ENCODE measurements at places on chromosomes 5 and 9. TPM values are rescaled to one million over a fixed set of nuclear protein-coding genes. Genes with fewer than 3 reads are reported as not detected.
A peak's percentile ranks its signal among the peaks of the same experiment; 100 is the strongest.

Gene IFNA21
- not detected for total RNA-seq

- DNase-seq: no peak
Observed at GRCh38 chr9:88143957-88144625, 5.8 kb upstream of the SPATA31C2 start.

- DNase-seq: no peak
Observed at GRCh38 chr5:169610606-169611005, 26.5 kb upstream of the DOCK2 start.

- DNase-seq: no peak
Observed at GRCh38 chr9:103804077-103804735, 289.9 kb upstream of the SMC2 start.

DNA sequence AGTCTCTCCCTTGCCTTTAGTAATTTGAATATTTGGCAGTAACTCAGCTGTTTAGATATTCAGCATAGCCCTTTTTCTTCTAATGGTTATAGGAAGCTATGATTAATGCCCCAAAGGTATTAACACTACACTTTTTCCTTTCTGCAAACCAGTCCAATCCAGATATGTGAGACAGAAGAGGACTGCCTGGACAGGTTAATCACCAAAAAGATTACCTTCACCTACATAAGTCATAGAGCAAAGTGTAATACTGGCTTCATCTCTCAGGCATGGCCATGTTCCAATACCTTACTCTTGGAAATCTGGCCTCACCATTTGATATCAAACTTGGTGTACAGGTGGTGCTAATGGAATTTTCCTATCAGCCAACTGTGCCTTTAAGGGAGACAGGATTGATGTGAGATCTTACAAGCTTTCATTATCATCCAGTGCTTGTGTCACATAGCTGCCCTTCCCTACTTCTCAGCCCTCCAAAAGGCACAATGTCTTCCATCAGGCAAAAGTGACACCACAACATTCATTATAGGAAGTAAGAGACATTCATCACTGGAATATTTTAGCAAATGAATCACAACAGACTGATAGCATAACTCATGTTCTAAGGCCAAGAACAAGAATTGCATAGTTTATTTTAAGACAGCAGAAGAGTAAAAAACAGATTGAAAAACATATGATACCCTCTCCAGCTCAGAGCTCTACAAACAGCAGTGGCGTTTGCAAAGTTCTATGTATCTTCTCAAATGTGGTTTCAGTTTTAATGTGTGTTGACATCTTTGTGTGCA, 91.2 kb upstream of the PAM start:
- no peak for DNase-seq

DNA sequence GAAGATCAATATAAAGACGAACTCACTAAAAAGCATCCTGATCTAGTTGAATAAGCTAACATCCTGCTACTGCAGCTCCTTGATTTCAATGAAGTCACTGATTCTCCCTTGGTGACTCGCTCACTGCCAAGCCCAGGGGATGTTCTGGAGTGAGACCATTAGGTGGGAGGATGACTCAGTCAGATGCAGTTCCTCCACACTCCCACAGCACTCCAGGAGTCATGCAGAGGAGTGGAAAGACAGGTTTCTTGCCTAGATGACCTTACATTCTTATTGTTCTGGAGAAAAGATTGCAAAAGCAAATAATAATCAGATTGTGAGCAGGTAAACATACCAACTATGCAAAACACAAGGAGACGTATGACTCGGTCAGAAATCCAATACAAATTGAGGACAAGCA, 15.3 kb downstream of the GCNT4 start:
- peak; percentile 71 for DNase-seq

DNA sequence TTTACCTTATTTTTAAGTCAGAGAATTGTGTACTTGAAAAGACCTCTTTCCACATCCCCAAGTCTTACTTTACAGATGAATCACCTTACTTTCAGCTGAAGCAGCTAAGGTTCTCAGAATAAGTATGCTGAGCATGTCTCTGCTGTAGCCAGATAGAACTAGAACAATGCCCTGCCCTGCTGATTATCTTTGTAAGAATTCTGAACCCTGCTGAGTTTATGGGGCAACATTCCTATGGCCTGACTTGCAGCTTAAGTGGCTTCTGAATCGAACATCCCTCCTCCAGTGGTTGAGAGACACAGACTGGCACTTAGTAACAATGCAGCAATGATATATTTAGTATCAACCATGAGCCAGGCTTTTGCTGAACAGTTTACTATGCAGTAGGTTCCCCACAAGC, 592.0 kb upstream of the WWC1 start:
- no peak for DNase-seq

DNA sequence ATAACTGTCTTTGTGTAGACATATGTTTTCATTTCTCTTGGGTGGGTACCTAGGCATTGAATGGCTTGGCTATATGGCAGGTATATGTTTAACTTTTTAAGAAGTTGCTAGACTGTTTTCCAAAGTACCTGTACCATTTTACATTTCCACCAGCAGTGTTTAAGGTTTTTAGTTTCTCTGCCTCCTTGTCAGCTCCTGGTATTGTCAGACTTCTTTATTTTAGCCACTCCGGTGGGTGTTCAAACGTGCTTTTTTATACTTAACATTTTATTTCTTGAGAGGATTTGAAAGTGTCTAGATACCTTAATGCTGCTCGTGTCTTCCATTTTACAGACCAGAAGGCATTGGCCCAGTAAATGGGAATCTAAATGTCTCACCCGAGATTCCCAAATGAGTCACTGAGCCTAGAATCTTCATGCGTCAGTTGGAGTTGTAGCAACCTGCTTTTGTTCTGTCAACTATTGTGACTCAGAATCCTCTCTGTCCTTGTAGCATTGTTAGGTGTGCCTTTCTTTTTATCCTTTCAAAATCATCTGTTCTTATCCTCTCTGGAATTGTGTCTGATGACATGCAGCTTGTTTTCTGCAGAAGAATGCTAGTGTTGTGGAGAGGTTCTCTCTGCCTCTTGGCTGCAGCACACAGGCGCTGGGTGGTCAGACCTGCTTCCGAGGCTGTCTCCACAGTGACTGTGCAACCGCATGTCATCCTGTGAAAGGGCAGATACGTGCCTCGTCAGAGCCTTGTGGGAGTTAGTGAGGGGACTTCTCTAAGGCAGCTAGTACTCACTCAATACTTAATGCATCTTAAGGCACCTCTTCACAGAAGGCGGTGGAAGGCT, 291.8 kb downstream of the AOPEP start:
- DNase-seq: no peak

Gene ADGRD2
- total RNA-seq: not detected

DNA sequence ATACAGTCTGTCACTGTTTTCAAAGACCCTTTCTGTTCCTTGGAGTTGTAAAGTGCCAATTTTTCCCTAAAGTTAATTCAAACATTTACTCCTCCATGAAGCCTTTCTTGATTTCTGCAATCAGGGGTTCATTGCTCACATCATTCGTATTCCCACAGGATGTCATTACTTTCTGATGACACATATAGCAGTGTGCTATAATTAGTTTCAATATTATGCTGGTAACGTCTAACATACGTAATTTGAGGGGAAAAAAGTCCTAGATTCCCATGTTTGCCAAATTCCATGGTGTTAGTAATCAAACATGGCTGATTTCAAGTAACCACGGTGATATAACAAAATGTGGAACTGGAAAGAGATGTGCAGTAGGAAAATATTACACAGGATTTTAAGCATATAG, 468.2 kb upstream of the MEF2C start:
- DNase-seq: no peak

Measured in breast epithelium (tissue), 4 donors.